ENCODE measurements at places on chromosomes 4 and X.

- DNase-seq: no peak
Observed at GRCh38 chrX:74835566-74835965, 89.7 kb downstream of the NEXMIF start.

GRCh38 chr4:24230955-24231354 lies 341.1 kb upstream of the PPARGC1A start:
- DNase-seq: no peak

GRCh38 chr4:52714597-52715254 lies 36.5 kb downstream of the ERVMER34-1 start:
- DNase-seq: no peak

- DNase-seq: no peak
Observed at GRCh38 chr4:80253510-80253909, 13.0 kb upstream of the FGF5 start.

GRCh38 chr4:89469516-89469915 lies 161.9 kb upstream of the GPRIN3 start:
- DNase-seq: no peak

DNA sequence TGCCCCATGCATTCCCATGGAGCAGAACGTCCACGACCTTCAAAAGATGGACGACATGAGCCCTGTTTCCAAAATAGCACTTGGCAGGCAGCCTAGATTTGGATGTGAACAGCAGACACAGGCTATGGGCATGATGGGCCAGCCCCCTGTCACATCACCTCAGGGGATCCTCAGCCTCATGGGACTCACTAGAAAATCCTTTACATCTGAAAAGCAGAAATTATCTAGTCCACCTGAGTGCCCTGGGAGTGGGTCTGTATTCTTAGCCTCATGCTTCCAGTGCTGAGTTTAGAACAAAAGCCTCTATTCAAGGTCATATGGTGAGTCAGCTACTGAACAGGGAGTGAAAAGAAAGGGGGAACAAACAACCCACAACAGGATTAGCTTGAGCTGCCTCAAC lies 35.8 kb downstream of the GRIA3 start:
- DNase-seq: no peak

GRCh38 chr4:119629142-119629471 lies 503 bp upstream of the PDE5A start:
- no peak for DNase-seq

DNA sequence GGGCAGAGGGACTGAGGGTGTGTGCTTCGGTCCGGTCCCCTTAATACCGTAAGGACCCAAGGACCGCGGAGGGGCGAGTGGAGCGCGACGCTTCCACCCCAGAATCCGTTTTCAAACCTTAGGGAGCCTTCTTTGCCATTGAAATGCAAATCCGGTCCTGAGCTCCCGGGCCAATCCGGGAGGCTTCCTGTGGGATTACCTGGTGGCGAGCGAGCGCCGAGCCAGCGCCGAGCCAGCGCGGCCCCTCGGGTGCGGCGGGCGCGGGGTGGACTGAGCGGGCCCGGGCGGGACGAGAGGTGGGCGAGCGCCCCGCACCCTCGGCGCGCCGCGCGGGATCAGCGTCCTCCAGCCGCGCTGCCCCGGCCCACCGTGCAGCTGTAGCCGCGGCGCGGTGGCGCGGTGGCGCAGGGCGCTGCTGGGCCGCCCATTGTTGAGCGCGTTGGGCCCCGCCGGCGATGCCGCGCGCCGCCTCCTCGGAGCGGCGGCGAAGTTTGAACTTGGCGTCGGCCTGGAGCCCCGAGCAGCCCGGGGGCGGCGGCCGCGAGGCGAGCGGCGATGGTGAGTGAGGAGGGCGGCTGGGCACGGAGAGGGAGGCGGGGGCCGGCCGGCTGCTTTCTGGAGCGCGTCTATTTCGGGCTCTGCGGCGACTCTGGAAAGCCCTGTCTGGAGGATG lies 208.7 kb downstream of the SOWAHB start:
- no peak for DNase-seq

DNA sequence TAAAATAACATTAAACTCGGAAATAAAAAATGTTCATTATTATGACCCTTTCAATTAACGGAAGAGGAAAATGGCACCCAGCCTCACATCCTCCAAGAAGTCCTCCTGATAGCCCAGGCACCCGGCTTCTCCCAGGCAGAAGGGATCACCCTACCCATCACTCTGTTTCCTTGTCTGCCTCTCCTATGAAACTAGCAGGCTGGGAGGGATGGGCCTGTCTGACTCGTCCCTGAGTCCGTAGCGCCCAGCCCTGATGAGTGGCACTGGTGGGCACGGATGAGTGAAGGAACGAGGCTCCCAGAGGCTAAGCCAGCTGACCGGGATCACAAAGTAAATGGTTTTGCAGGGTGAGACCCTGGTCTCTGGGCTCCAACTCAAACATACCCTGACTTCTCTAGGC lies 28.6 kb upstream of the KIAA0232 start:
- DNase-seq: no peak

DNA sequence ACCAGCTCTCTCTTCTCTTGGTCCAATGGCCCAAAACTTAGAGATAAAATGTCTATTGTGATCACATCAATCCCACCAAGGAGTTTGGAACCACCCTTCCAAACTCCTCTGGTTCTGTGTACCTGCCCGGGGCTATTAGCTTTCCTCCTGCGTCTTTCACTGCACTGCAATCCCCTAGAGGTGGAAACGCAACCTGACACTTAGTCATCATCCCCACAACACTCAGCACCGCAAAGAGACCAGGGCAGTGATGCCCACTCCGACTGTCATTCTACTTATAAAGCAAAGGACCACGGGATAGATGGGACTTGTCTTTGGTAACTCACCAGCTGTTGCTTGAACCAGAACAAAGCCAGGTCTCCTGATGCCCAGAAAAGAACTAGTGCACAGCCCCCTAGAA lies 22.0 kb downstream of the AFAP1 start:
- DNase-seq: no peak

DNA sequence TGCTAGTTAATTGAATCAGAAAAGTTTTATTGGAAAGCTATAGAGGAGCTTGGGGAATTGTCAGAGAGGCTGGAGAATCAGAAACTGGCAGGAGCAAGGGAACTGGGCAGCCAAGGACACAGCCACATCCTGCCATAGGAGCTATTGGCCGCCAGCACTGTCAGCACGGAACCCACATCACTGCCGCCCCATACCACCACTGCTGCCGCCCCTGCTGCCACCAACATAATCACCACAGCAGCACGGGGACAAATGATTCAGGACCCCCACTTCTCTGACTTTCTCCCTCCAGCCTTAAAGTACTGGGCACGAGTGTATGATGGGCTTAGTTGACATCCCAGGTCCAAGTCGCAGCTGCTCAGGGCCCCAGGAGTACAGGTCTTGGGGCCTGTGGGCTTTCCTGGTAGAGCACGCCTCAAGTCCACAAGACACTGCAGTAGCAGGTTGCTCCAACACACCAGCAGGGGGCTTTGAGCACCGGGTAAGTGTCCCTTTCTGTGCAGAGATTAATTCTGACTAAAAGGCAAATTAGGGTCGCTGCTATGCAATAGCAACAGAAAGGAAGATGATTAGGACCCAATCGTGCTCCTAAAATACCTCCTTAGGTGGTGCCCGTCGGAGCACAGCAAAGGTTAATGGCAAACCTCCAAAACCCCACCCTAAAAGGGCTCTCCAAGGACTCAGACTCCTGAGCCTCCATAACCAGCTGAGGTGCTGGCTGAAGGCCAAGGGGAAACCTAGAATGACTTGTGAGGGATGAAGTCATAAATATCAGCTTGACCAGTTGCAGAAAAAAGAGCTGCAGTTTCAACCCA lies 6.9 kb downstream of the PJA1 start:
- no peak for DNase-seq

- DNase-seq: no peak
Observed at GRCh38 chr4:46765465-46765864, 143.6 kb downstream of the COX7B2 start.

- no peak for DNase-seq
Observed at GRCh38 chrX:118271775-118272174, 74.1 kb upstream of the WDR44 start.

DNA sequence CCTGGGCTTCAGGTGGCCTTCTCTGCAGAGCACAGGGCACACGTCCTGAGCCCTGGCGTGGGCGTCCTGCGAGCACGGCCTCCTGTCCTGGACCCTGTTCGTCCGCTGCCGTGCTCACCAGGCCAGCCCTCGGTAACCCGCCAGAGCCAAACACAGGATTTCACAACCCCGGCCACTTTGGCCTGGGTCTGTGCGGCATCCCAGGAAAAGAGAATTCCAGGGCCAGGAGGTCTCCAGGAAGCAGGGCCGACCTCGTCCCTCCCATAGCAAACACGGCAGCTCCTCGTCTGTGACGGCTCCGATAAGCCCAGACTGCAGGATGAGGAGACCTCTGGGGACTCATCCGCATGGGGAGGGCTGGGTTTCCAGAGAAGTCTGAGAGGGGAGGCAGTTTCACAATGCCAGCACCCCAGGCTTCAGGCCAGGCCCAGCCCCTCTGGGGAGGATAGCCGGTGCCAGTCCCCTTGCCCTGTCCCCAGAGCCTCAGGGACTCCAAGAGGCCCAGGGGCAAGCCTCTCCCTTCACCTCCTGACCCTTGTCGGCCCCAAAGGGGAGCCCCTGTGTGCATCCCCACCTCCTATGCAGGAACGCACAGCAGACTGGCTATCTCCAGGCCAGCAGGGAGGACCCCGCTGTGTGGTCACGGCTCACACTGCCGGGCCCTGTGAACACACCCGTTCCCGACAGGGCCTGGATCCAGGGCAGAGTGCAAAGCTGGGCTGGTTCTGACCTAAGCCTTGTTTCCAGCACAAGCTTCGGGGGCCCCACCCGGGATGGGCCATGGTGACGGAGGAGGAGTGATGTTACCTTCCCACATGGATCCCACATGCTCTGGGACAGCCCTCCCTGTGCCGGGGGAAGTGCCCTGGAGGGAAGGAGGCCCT lies 22.3 kb upstream of the HTRA3 start:
- DNase-seq: no peak

GRCh38 chr4:20627866-20628265 lies 72.4 kb upstream of the PACRGL start:
- DNase-seq: no peak

DNA sequence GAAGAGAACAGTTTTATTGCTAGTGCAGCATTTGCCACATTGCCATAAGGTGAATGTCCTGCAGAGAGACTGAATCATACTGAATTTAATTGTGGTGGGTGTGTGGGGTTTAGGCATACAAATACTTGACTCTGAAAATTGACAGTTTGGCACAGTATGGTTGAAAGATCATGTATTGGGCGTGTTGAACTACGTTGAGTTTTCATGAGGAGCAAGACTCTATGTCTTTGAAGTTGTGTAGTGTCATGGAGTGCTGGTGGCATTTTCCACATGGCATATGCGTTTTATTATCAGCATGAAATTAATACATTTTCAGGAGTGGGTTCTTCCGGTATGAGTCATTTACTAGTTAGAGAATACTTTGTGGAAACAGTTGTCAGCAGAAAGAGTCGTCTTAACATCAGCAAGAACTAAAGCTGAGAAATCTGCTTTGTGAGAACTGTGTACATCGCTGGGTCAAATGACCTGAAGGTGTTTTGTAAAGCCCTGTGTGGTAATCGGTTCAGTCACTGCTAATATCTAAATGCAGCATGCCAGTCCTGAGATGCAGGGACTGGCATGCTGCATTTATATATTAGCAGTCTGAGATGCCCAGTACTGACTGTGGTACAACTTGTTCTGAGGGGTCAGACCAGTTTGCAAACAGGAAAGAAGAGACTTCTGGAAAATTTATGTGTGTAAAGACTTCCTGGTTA lies 50.3 kb downstream of the ARHGAP10 start:
- DNase-seq: no peak

DNA sequence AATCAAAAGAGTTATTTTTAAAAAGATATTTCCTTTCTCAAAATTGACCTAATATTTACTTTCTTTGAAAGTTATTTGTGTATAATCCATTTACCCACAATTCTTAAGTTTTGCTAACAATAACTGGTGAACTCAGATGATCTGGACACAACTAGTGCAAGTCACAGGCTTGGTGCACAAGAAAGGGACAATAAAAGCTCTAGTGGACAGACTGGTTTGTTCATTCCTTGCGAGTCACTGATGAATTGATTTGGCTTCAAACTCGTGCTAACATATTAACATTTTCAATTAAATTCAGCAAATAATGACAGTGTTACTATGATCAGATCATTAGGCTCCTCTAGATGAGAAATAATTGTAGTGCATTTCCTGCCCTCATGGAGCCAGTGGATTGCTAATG lies 169.2 kb downstream of the BMPR1B start:
- no peak for DNase-seq

- DNase-seq: peak; percentile 1
Observed at GRCh38 chrX:119942831-119943184, 743 bp downstream of the NKAP start.

DNA sequence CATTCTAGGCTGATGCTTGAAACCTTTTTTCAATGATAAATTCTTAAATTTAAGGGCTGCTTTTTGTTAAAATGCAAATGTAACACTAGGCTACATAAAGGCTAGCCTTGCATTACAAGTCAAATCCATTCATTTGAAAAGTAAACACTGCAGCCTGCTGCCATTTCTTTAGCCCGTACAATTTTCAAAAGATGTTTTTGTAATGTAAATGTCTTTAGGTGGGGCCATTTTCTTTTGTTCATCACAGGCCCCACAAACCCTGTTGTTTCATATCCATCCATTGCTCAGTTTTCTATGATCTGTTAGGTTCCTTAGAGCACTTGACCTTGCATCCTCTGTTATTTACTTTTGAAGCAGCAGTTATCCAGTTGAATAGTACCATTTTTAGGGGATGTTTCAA lies 296.2 kb upstream of the AMOT start:
- no peak for DNase-seq

- no peak for DNase-seq
Observed at GRCh38 chr4:144970597-144970996, 127.4 kb downstream of the ANAPC10 start.

DNA sequence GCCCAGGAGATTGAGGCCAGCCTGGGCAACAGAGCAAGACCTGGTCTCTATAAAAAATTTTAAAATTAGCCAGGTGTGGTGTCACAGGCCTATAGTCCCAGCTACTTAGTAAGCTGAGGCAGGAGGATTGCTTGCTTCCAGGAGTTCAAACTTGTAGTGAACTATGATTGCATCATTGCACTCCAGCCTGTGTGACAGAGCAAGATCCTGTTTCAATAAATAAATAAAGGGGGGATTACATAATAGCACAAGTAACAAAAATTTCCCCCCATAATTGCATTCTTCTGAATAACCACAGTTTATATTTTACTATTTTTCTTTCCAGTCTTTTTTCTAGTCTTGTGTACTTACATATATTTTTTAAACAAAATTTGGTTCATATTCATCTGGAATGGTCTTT lies 135.6 kb downstream of the CHIC2 start:
- DNase-seq: no peak

DNA sequence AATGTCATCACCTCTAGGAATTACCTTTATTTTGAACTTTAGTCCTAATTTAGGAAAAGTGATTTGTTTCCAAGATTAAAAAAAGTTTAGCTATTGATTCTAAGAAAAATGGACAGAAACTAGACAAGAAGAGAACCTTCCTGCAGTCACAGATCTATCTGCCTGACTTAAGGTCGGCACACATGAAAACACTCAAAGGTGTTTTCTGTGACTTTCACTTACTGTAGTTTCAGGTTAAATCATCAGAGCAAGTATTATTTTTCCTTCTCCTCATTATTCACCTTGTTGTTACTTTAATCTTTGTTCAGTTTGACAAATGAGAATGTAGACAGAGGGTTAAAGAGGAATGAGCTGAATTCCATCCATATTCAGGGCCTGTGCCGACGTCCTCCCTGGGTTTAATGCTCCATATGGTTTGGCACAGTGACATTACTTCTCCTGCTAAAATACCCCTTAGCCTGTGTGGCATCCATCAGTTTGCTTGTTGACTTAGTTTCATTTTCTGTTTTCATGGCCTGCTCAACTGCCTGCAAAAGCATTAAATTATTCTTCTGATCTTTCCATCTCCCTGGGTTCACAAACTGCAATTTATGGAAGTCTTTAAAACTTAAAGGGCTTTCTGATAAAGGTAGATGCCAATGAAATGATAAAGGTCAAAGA lies 352.7 kb downstream of the NKX6-1 start:
- no peak for DNase-seq

Measured in immature natural killer cell (primary cell).